ENCODE measurements at places on chromosomes 4 and X.

DNA sequence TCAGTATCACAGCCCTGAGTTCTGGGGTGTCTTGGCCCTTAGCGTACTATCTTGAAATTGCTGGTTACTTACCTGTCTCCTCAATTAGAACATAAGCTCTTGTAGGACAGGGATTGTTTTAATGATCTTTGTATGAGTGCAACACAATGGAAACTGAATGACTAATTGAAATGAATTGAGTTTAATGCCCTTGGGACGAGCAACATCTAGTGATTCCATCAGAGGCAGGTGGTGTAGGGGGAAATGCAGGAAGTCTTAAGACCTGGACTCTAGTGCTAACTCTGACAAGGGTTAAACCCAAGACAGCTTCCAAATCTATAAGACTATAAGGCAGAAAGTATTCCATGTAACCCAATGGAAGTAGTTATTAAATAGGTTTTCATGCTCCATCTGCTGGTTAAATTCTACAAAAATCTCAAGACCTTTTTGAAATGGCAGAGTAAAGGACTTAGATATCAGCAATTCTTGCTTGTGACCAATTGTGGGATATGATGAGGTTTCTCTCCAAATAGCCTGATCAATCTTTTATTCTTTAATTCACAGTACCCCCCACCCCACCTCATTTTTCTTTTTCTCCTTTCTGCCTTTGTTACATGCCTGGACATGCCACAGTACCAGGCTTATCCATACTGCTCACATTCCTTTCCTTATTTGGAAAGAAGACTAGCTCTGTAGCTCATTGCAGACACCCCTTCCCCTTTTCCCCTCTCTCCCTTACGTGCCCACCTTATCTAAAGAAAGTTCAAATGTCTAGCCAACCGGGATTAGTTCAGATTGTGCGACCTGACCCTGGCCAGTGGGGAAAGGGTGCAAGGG, 340.8 kb downstream of the PAPSS1 start:
- DNase-seq = peak; percentile 10

GRCh38 chrX:38326086-38326485, 1.2 kb downstream of the RPGR start:
- no peak for DNase-seq

DNA sequence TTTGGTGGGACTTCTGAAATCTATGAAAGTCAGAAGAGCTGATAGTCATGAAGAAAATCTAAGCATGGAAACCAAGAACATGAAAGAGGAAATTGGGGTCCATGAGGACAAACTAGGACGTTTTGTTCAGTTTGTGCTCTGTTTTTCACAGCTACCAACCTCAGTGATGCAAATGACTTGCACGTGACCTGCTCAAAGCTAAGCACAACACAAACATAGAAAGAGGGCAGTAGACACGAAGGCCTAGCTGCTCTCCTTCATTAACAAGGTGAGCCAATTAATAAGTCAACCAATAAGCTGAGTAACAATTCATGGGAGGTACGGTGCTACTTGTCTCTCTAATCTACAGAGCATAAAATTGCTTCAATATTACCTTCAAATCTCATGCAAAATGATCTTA, 684.1 kb downstream of the TRAM1L1 start:
- no peak for DNase-seq

DNA sequence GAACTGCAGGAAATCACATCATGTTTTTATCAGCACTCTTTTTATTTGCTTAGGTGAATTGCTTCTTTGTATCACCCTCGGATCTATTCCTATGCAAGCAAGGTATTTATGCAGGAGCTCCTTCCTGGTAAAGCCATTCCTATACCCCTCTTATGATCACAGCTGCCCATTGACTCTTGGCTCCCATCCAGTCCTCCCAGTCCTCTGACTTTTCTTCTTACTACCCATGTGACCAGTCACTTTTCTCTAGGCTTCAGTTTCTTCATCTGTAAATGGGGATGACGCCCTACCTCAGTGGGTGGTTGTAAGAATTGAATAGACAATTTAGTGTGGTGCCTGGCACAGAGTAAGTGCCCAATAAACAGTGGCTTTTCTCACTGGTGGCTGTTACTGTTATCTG, 144.9 kb downstream of the FHIP1A start:
- DNase-seq = no peak

- DNase-seq = peak; percentile 61
Observed at GRCh38 chrX:14032406-14032805, 2.7 kb upstream of the GEMIN8 start.

DNA sequence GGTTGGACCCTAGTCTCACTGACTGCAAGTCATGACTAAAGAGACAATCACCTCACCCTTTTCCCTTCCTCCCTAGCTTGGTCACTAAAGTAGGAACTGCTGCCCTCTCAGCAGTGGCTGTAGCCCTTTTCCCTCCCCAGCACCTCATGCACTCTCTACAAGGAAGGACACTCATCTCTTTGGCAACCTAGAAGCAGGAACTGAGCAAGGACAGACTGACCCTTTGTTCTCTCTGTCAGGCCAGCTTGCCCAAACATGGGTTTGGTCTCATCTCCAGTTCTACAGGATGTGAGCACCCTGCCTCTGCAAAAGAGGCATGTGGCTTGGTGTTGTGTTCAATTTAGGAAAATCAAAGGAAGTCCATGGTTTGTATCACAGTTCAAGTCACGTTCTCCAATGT, 15.8 kb downstream of the LEF1 start:
- DNase-seq = no peak

- no peak for DNase-seq
Observed at GRCh38 chr4:98338761-98339438, 77.7 kb downstream of the RAP1GDS1 start.

DNA sequence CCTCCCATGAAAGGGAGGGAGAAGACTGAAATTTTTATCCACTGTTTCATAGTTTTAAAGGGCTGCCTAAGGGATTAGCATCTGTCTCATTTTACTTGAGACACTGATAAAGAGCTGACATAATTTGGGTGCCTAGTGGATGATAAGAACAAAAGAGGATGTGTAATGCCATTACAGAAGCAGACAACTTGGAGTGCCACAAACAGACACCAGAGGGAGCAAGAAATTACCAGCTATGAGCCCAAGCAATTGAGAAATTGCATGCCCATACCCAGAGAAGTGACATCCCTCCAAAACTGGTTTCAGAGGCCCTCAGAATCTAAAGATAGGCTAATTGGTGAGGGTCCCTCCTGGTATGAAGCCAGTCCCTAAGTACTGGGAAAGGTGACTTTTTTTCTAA, 38.5 kb upstream of the POU3F4 start:
- peak; percentile 32 for DNase-seq

GRCh38 chr4:158599150-158599549, 72.5 kb downstream of the C4orf46 start:
- DNase-seq = no peak

DNA sequence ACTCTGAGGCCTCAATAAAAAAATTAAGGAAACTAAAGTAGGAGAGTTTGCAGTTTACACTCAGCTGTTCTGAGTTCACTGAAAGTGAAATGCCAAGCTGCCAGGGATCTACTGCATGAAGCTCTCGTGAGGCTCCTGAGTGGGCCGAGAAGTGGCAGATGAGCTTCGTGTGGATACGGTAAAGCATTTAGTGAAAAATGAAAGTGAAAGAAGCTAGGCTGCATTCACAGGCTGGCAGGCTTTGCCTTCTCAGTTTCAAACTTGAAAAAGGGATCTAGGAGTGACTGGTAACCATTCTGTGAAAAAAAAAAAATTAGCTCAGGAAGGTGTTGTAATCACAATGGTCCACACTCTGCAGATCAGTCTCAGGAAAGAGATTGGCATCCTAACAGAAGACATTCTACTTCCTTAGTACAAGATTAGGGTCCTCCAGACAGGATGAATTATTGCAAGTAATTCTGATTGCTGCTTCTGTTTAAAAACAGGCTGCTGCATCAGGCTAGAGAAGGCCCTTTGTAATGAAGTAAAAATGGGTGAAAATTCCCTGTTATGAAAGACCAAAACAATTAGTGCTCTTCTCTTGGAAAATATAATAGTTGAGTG, 679.9 kb downstream of the RPA4 start:
- peak; percentile 55 for DNase-seq

- no peak for DNase-seq
Observed at GRCh38 chr4:98176531-98176930, 33.3 kb upstream of the STPG2 start.

GRCh38 chr4:98481167-98481566, 177.2 kb downstream of the TSPAN5 start:
- peak; percentile 77 for DNase-seq

- DNase-seq = no peak
Observed at GRCh38 chr4:158849681-158850080, 80.9 kb downstream of the FNIP2 start.

DNA sequence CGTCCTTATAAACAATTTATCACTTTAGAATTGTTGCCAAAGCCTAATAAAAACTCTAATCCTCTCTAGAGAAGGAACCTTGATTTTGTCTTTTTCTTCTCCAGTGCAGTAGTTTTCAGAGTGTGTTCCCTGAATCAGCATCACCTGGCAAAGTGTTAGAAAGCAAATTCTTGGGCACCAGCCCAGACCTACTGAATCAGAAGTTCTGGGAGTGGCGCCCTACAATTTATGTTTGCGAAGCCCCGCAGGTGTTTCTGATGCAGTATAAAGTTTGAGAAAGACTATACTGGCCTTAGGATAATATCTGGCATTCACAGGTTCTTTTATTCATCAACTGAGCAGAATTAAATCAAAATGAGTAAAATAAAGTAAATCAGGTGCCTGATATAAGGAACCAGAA, 645.8 kb upstream of the ATOH1 start:
- DNase-seq = peak; percentile 10

GRCh38 chrX:23616361-23616760, 50.9 kb upstream of the PRDX4 start:
- peak; percentile 4 for DNase-seq

- DNase-seq = no peak
Observed at GRCh38 chr4:8938623-8939022, 67.0 kb upstream of the HMX1 start.

- no peak for DNase-seq
Observed at GRCh38 chrX:53337101-53337500, 55.7 kb upstream of the IQSEC2 start.

- DNase-seq = peak; percentile 8
Observed at GRCh38 chrX:26918631-26919030, 544.5 kb downstream of the PPP4R3C start.

DNA sequence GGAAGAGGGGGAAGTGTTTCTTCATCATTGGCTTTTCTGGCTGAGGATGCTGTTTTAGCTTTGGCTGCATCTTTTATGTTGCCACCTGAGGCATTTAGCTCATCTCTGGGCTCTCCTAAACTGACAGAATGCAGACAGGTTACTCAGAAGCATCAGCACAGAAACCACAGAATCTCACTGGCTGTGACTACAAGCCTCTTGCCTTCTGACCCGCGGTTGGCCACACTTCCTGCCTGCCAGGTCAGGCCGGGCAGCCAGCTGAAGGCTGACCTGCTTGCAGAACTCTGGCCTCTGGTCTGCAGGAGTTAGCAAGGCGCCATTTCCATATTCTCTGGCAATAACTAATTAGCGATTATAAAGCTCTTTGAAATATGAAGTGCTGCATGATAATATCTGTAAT, 366.5 kb downstream of the MID1IP1 start:
- no peak for DNase-seq

- no peak for DNase-seq
Observed at GRCh38 chr4:151169900-151170299, 70.5 kb downstream of the RPS3A start.

DNA sequence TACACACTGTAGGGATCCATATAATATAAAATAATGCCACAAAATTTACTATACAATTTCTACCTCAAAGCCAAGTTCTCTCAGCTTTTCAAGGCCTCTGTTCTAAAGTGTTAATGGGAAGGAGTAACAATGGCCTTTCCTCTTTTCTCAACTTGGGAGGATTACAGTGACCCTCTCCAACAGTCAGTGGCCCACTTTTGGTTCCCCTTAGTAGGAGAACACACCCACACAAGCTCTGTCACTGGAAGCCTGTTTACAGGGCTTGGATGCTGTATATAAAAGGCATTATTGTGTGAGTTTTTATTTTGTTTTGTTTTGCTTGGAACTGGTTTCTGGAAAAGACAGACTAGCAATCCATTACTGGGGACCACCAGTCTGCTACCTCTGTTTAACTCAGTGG, 1.8 kb downstream of the ARHGEF6 start:
- no peak for DNase-seq

GRCh38 chr4:25776795-25777194, 86.0 kb downstream of the SEL1L3 start:
- DNase-seq = no peak

DNA sequence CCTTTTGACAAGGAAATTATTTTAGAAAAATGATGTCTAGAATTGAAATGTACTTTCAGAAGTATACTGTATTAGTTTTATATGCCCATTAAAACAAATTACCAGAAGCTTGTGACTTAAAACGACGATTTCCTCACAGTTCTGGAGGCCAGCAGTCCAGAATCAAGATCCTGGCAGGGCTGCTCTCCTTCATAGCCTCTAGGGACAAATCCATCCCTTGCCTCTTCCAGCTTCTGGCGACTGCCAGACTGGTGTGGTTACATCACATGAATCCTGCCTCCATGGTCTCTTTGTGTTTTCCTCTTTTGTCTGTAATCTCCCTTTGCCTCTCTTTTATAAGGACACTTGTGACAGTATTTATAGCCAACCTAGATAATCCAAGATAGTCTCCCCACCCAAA, 97.1 kb downstream of the IQCM start:
- no peak for DNase-seq

DNA sequence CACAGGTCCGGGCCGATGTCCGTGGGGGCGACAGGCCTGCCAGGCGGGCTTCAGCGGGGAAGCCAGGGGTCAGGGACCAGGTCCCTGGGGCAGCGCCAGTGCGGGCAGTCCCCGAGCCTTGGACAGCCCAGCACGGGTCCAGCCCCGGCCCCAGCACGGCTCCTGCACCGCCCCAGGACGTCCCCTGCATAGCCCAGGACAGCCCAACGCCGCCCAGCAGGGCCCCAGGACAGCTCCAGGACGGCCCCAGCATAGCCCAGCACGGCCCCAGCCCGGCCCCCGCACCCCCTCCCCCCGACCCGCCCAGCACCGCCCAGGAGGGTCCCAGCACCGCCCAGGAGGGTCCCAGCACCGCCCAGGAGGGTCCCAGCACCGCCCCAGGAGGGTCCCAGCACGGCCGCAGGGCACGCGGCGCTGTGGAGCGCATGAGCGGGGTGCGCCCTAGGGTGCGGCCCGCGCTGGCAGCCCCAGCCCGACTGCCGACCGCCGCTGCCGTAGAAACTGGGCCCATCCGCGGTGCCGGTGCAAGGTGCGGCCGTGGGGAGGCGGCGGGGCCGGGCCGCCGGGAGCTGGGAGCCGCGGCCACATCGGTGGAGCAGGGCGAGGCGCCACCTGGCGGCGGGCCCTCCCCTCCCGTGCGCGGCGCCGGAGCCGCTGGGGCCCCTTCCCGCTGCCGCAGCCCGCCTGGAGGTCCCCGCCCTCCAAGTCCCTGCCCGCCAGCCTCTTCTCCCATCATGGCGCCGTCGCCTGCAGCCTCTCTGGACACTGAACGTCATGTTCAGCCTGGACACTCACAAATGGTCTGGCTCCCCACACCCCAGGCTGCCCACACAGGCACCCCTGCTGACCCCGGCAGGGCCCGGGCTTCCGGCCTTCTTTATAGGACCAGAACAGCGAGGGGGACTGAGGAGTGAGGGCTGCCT, 106.8 kb upstream of the NKX1-1 start:
- no peak for DNase-seq

Measured in pons (tissue), 1 donor.